Glomerular endothelial cell (primary cell): ENCODE measurements at places on chromosomes 4 and X. TPM values are rescaled to one million over a fixed set of nuclear protein-coding genes. Genes with fewer than 3 reads are reported as not detected.

DNA sequence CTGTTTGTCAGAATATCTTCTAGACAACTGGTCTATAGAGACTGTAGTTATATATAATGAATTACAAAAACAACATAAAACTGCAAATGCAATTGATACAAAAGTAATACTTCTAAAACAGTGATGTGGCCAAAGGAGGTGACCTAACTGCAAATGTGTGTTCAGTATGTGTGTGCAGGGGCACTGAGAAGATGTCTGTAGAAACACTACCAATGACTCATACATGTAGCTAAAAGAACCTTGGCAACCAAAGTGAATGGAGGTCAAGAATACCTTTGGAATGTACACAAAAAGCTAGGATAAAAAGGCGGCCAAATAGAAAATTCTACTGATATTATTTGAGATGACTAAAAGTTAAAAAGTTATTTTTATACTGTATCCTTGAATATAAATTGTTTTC lies 261.8 kb downstream of the CAMK2D start:
- no peak for DNase-seq

GRCh38 chrX:13000301-13000811 lies 25.4 kb downstream of the TMSB4X start:
- DNase-seq = no peak

The SHROOM3 gene
- 3.8 and 9.5 TPM in 2 replicates for total RNA-seq

DNA sequence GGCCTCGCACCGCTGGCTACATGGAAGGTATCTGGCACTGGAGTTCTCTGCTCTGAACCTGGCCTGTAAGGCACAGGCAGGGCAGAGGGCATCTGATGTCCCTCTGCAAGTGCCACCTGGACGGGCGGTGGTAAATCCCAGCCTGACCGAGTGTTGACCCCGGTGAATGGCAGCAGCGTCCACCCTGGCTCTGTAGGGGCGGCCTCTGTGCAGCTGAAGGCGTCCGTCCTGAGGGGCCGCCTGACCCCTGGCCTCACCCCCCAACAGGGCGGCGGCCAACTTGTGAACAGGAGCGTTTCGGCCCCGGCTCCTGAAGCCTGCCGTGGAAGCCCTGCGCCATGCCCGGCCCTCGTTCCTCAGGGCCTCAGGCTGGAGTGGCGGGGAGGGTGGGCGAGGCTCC lies 51.4 kb downstream of the CPZ start:
- DNase-seq = no peak

The ZNF630 gene
- 2.0 TPM in 2 replicates for total RNA-seq
